Aorta (tissue), 5 donors: ENCODE measurements at places on chromosomes 7 and 10. TPM values are rescaled to one million over a fixed set of nuclear protein-coding genes. Genes with fewer than 3 reads are reported as not detected.

The ABCA13 gene
- 0.06 TPM for total RNA-seq

GRCh38 chr10:117562896-117563737 is 20.6 kb downstream of the EMX2 start:
- no peak for DNase-seq

GRCh38 chr10:15546606-15547005 is 173.1 kb downstream of the ITGA8 start:
- DNase-seq: no peak

DNA sequence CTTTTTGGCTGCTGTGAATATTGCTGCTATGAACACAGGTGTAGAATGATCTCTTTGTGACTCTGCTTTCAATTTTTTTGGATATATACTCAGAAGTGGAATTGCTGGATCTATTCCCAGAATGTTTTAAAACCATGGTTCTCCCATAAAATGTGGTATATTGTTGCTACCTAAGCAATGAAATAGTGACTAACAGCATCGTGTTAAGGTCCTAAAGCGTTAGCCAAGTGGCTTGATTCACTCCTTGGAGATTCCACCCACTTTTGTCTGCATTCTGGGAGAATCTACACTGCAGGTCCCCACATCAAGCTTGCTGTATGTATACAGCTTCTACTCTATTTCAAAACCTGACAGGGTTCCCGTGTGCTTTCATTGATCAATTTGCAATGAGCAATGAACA is 105.6 kb downstream of the CDK6 start:
- no peak for DNase-seq

DNA sequence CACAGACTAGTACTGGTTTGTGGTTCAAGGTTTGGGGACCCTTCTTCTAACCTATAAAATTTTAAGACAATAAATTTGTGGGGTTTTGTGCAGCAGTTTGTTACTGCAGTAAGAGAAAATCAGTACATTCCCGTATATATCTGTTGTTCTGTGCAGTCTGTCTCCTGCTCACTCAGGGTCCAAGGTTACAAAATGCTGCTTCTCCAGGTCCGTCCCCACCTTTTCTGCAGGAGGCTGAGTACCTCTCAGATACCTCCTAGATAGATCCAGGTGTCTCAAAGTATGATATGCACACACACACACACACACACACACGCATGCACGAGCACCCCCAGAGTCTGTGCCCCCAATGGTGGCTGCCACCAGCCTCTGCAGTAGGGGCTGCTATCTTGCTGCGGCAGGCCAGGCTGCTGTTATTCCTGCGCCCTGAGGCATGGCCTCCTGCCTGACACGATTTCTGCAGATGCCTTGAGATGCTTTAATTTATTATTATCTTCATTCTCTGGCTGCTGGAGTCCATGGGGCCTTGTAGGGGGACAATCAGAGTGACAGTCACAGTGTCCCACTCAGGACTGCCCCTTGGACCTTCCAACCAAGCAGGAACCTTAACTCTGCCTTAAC is 25.2 kb upstream of the ASL start:
- no peak for DNase-seq

DNA sequence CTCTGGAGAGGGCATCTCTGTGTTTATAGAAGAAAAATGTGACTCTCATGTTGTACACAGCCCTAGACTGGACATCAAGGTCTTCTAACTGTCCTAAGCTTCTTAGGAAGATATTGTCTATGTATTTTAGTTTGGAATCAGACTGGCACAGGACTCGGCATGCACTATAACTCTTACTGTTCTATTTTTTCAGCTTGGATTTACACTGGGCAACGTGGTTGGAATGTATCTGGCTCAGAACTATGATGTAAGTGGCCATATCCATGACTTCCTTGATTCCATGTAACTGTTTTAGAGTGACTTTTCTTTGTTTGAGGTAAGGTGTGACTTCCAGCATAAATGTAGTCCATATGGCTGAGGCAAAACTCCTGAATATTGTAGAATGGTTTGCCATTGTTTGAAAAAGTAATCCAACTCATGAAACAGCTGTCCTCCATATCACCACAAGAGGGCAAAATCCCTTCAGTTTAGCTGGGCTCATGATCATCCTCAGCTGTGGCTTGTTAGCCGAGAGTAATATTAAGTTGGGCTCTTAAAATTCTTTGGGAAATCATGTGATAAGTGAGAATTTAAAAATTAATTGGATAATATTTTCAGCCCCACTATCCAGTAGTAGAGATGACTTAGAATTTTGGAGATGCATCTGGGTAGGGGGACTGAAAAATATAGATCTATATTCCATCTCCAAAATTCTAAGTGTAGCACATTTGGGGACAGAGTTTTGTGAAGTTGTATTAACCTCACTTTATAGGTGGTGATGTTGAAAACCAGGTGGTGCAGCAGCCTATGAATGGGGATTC is 10.4 kb downstream of the STMP1 start:
- no peak for DNase-seq

DNA sequence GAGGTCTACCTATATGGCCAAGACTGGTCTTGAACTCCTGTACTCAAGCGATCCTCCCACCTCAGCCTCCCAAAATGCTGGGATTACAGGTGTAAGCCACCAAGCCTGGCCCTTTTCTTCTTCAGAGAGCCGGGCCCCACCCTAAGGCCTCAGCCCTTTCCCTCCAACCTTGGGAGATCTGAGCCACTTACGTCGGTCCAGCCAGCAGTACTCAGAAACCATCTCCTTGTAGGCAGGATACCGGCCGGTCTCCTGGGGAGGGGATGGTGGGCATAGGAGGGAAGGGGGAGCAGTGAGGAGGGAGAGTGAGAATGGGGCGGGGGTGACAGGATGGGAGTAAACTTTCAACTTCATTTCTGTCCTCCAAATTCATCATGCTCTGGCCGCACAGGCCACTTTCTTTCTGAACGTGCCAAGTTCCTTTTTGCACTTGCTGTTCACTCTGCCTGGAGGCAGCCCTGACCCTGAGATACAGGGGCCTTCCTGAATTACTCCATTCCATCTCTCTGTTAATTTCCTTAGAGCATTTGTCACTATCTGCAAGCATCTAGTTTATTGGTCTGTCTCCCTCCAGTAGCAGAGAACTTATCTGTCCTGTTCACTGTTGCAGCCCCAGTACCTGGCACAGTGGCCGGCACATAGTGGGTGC is 10.4 kb downstream of the PDZD7 start:
- DNase-seq: no peak

- DNase-seq: no peak
Measured at GRCh38 chr7:155228459-155228845, 69.2 kb upstream of the INSIG1 start.

- no peak for DNase-seq
Measured at GRCh38 chr7:106871793-106872571, 6.9 kb downstream of the PIK3CG start.

DNA sequence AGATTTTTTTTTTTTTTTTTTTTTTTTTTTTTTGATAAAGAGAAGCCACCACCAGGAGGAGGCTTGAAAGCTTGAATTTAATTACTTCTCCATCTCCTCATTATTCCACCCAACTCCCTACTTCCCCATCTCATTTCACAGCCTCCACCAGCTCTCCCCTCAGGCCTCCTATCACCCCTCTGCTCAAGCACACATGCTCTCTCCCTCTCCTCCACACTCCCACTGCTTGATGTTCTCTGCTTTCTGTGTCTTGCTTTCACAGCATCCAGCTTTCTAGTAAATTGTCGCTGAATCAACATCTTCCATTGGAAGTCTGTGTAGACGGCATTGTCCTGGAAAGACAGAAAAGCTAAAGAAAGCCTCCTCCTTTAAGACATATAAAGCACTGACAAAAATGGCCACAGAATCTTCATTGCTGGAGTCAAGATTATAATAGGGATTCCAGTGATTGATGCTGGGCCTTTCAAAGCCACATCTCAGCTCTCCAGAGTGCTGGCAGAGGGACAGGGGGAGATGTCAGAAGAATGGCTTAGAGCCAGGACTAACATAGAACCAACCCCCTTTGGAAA is 58.3 kb downstream of the DOCK4 start:
- DNase-seq: no peak

DNA sequence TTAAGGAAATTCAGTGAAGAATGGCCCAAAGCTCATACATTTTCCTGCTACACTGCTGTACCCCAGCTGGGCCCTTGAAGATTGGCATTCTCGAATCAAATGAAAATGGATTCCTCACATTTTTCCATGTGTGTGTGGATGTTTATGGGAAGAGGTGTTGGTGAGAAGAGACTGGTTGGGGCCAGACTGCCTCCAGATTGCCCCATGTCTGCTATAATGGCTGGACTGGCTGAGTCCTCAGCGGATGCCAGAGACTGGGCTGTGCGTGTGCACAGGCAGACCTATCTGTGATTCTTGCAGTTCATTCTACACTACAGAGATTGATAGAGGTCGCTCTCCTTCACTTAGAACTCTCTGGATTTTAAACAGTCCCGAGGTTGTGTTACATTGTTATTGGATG is 183.6 kb upstream of the GDF10 start:
- no peak for DNase-seq

GRCh38 chr7:100881136-100881535 is 6.2 kb downstream of the SRRT start:
- no peak for DNase-seq
